ENCODE measurements at places on chromosomes 4 and X.
A peak's percentile ranks its signal among the peaks of the same experiment; 100 is the strongest.

GRCh38 chr4:38804654-38805295 is at the start of gene TLR1:
TLR1 (minus strand) TSS chr4:38804791; CDS start chr4:38798831, 5,960 bp downstream.
- peak; percentile 2 for DNase-seq

DNA sequence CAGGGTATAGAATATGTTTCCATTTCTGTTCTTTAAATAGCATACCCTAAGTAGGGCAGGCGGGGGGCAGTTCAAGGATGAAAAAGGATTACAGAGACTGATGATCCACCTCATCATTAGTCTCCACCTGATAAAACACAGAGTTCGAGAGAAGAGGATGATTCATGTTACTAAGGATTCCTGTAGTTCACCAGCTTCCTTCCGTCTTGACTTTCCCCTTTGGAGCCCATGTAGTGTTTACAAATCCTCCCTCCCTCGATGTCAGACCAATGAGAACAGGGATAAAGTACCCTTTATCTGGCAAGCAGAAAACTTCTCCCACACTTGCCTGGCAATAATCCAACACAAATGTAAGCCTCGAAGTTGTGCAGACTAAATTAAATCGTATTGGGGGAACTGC is 526.3 kb upstream of the FAM241A start:
- no peak for DNase-seq

GRCh38 chr4:78168029-78168428 is 110.9 kb downstream of the FRAS1 start:
- no peak for DNase-seq

- DNase-seq = no peak
Measured at GRCh38 chr4:144421056-144421455, 224.9 kb upstream of the HHIP start.

DNA sequence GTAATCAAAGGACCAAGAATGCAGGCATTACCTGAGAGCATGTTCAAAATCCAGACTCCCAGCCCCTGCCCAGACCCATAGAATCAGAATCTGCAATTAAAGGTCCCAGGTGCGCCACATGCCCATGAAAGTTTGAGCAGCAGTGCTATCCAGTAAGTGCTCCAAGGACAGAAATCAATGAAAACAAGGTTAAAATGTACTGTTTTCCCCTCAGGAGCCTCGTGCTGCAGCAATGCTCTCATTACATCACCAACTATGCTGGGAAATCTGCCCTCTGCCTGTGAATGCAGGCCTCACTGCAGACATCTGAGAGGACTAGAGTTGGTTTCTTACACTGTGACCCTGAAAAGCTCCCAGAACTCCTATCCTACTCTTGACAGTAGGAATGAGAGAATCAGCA is 21.1 kb downstream of the ANXA5 start:
- DNase-seq = no peak

- DNase-seq = no peak
Measured at GRCh38 chrX:106780664-106781377, 21.7 kb upstream of the TBC1D8B start.

DNA sequence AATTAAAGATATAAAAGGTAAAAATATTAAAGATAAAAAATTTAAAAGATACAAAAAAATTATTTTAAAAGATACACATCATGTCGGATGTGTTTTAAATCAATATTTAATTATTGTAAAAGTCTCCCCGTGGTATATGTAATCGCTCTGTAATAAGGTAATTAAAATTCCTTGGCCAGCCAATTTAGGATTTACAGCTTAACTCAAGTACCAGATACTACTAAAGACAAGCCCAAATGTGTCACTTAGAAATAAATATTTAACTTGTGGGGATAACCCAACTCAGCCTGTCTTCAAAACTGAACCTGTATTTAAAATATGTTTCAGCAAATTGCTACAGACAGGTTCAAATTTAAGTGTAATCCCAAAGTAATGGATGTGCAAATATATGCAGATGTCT is 56.0 kb downstream of the GPR82 start:
- DNase-seq = no peak

GRCh38 chrX:141402897-141403610 is 160.7 kb upstream of the SPANXC start:
- DNase-seq = no peak

DNA sequence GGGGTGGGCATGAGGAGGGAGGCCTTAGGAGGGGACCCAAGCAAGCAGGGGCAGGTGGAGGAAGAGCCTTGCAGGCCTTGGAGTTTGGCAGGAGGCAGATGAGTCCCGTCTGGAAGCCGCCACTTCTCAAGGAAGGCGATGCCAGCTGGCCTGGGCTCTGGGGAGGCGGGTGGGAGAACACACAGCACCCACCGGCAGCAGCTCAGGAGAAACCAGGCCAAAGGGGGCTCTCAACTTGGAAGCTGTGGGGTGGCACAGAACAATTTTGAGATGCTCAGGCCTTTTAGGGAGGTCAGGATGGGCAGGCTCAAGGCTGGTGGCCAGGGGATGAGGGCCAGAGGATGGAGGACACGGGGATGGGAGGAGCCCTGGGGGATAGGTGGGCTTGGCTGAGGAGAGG is 11.6 kb upstream of the DUSP9 start:
- no peak for DNase-seq

DNA sequence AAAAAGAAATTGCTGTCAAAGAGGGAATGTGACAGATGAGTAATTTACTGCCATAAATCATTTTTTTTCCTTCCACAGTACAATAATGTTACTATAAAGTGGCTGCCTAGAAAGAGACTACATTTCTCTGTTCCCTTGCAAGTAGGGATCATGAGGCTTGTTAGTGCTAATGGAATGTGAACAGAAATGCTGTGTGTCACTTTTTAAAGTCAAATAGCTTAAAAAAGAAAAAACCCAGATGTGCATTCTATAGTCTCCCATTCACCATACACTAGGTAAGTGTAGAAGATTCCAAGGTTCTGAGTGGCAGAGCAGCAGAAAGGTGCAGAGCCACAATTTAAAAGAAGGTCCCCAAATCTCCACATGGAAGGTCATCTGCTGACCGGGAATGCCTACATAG is 328.4 kb downstream of the CAMK2D start:
- DNase-seq = no peak

DNA sequence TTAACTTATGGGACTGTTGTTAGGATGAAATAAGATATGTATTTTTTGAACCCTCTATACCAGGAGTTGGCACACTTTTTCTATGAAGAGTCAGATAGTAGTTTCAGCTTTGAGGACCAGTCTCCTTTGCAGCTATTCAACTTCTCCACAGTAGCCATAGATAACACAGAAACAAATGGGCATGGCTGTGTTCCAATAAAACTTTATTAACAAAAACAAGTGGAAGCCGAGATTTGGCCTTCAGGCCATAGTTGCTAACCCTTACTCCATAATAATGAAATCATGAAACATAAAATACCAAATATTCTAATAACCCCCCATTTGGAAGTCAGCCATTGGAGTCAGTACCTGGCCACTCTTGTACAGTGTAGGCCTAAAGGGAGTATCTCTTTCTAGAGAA is 30.6 kb downstream of the ARX start:
- DNase-seq = no peak

- no peak for DNase-seq
Measured at GRCh38 chrX:148670277-148670676, 169.9 kb downstream of the AFF2 start.

DNA sequence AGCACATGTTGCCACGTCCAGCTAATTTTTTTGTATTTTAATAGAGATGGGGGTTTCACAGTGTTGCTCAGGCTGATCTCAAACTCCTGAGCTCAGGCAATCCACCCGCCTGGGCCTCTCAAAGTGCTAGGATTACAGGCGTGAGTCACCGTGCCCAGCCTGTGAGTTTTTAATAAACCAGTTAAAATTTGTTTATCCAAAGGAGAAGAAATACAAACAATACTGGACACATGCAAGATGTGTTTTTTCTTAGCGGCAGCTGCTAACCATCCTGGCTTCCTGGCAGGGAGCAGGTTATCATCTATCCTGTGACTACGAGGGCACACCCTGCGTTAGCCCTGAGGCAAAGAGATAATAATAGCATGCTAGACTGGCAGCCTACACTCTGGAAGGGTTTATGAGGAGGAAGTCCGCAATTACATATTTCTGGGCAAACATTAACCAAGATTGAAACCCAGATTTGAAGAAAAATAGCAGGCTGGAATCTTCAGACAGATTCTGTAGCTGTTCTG is 191.4 kb downstream of the SPRY1 start:
- peak; percentile 94 for DNase-seq

DNA sequence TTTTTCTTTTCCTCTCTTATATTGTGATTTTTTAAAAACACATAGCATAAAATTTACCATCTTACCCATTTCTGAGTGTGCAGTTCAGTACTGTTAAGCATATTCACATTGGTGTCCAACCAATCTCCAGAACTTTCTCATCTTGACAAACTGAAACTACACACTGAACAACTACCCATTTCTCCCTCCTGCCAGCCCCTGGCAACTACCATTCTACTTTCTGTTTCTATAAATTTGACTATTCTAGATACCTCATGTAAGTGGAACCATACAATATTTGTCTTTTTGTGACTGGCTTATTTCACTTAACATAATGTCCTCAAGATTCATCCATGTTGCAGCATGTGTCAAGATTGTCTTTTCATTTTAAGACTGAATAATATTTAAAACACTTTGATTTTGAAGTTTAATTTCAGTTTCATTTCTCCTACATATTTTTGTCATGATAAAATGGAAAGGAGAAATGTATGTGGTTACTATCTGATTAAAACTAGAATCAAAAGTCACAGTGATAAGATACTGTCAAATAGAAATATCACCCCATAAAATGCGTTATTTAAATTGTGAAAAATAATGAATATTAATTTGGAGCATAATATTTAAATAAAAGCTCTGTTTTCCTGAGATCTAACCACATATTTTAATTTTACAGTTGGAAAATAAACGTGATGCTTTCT is 122.8 kb downstream of the DIPK2B start:
- DNase-seq = no peak

GRCh38 chr4:66606215-66606614 is 935.9 kb upstream of the EPHA5 start:
- DNase-seq = no peak

GRCh38 chrX:121036951-121037350 is 10.5 kb upstream of the GLUD2 start:
- no peak for DNase-seq

DNA sequence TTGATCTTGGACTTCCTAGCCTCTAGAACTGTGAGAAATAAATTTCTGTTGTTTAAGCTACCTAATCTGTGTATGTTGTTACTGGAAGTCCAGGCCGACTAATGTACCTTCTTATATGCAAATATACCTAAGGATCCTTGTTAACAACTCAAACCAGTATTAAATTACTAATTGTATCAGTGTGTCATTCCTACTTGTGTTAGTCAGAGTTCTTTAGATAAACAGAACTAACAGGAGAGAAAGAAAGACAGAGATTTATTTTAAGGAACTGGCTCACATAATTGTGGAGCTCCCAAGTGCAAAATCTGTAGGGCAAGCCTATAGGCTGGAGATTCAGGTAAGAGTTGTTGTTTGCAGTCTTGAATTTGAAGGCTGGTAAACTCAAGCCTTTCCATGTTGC is 120.0 kb downstream of the ADGRL3 start:
- DNase-seq = no peak

DNA sequence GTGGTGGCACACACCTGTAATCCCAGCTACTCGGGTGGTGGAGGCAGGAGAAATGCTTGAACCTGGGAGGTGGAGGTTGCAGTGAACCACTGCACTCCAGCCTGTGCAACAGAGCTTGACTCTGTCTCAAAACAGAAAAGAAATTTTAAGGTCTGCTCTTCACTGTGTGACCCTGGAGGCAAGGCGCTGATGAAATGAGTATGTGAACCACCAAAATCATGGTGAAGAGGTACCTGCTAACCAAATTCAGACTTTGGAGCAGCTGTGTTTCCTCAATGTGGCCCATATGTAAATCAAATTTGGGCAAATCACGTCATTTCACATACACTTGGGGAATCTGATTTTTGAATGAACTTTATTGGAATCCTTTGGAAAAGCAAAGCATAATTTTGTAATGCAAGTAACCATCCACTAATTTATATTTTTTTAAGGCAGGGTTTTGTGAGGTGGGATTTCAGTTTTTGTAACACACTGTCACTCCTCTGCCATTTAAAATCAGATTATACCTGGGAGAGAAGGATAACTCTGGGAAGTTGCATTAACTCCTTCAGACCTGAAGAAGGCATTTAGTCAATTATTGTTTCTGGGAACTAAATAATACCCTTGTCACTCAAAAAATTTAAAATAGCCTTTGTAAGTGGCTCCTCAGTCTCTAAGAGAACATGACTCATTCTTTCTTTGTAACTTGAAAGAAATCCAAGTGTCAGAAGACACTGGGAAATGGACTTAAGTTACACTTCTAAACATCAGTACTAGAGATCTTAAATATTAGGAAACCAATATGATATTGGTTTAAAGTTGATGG is 24.0 kb downstream of the DOCK11 start:
- no peak for DNase-seq

GRCh38 chr4:32991663-32992062 is 2271.5 kb downstream of the PCDH7 start:
- DNase-seq = no peak

- DNase-seq = no peak
Measured at GRCh38 chr4:21097865-21098264, 397.6 kb downstream of the PACRGL start.

DNA sequence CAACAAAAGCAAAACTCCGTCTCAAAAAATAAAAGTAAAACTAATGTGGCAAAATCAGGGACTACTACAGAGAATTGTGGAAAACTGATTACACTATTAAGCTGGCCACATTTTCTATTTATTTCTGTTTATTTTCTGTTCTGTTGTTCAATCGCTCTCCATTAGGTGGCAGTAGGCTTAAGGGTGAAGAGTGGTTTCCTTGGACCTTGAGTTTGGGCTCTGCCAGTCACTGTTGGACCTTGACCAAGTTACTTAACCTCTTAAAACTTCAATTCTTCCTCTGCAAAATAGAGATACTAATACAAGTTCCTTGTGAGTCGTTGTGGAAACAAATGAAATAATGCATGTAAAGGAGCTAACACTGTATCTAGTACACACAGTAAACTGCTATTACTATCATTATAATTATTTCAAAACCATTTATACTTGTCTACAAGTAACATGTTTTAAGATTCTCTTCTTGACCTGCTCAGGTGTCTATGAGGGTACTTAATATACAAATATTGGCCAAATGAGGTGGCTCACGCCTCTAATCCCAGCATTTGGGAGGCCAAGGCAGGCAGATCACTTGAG is 15.2 kb downstream of the HSD17B11 start:
- peak; percentile 4 for DNase-seq

GRCh38 chrX:37697169-37697760 is 11.7 kb downstream of the XK start:
- no peak for DNase-seq

- no peak for DNase-seq
Measured at GRCh38 chr4:147831551-147832171, 99.8 kb downstream of the ARHGAP10 start.

DNA sequence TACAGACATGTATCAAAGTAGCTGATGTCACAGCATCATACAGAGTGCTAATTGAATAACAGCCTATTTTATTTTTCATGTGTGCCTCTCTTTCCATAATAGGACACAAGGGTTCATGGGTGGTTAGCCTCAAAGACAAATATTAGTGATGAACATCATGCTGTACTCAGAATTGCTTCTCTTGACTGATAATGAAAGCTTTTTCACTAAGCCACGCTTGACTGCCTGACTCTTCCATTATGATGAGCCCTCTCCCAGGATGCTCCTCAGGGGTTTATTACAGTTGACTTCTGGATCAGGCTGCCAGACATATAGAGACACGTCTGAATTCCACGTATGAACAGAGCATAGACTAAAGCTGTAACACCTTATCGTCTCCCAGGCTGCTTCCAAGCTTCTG is 2757.5 kb downstream of the PCDH7 start:
- DNase-seq = no peak

Data from NCI-H526 treated with DMSO at 0.1 percent for 48 hours (cell line).